ENCODE measurements at places on chromosomes 11 and 22.

GRCh38 chr22:40289991-40290459 lies 56.3 kb upstream of the ADSL start:
- DNase-seq, result peak; percentile 42

- DNase-seq, result peak; percentile 39
Measured at GRCh38 chr22:24503137-24503842, 8.2 kb downstream of the UPB1 start.

- DNase-seq, result no peak
Measured at GRCh38 chr11:63682066-63683021, 1.0 kb downstream of the RTN3 start.

DNA sequence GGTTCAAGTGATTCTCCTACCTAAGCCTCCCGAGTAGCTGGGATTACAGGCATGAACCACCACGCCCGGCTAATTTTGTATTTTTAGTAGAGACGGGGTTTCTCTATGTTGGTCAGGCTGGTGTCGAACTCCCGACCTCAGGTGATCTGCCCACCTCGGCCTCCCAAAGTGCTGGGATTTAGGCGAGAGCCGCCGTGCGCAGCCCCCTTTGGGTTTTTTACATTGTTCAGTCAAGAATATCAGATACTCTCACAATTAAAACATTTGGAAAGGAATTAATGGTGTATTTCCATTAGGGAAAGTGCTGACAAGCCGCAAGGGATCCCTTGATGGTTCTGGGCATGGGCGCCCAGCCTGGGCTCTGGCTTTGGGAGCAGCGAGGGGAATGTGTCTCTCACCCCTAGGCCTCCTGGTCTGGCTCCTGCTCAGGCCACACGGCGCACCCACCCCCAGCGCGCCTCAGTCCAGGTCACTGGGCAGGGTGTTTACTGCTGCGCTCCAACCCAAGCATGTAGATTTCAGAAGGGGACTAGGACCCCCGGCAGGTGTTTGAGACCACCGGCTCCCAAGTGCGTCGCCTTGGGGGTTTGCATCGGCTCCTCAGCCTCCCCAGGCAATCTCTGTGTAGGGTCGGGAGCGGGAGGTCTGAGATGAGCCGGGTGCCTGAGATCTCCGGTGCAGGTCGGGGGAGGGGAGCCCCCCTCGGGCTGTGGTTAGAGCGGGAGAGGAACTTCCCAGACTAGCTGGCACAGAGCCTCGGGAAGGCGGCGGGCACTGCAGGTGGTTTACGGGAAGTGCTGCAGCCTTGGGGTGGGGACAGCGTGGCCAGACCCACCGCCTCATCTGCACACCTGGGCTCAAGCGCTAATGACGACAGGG lies 809 bp upstream of the IRF7 start:
- no peak for DNase-seq

- no peak for DNase-seq
Measured at GRCh38 chr11:86678823-86679222, 6.4 kb upstream of the ME3 start.

GRCh38 chr11:77124041-77124440 lies 4.0 kb upstream of the MYO7A start:
- no peak for DNase-seq

- DNase-seq, result no peak
Measured at GRCh38 chr22:30573594-30574094, 821 bp downstream of the GAL3ST1 start.

GRCh38 chr11:72716290-72716689 lies 35.9 kb downstream of the ARAP1 start:
- no peak for DNase-seq

DNA sequence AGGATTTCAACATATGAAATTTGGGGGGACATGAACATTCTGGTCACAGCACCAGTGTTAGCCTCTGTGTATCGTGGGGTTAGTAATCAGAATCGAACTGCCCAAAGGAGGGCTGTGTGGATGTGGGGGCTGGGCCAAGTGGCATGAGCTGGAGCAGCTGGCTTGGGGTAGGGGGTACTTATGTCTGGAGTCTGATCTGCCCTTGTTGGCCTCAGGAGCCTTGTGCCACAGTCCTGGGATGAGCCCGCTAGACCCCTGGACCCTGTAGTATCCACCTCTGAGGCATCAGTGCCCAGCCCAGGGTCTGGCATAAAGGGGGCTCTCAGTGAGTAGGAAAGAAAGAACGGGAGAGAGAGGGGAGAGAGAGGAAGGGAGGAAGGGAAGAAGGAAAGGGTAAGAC lies 67.3 kb downstream of the LRRC32 start:
- DNase-seq, result no peak

DNA sequence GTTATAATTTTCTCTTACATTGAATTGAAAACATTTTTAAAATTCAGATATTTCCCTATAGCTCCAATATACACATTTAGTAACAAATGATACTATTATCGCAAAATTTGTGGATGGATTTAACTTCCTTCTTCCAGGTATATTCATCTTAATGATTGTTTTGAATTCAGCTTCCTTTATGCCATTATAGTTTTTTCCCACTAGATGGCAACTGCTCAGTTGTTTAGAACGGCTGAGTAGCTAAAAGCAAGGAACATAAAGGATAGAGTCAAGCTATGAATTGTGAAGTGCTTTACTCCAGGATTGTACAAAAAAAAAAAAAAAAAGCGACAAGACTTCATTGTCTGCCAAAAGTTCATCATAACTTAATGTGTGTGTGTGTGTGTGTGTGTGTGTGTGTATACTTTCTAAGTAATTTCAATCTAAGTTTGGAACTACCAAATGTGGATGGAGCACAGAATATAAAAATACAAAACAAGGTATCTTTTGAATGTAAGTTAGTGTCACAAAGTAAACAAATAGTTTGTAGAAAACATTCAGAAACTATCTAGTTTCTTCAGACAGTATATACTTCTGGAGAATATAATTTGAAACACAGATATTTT lies 846.4 kb downstream of the DLG2 start:
- no peak for DNase-seq

DNA sequence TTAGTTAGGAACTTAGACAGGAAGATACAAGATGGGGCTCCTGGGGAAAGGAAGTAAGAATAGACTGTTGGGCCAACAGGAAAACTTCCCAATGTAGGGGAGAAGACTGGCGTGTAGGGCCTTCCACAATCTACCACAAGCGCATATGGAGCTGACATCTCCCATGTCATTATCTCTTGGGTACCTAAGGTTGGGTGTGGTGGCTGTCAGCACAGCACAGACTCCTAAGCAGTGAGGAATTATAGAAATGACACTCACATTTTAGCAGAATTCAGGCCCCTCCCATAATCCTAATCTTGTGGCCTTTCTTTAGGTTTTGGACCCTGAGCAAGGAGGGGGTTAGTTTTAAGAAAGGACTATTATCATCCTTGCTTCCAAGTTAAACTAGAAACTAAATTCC lies 11.6 kb downstream of the TRIM21 start:
- no peak for DNase-seq

- no peak for DNase-seq
Measured at GRCh38 chr11:130725421-130726233, 190.7 kb downstream of the SNX19 start.

DNA sequence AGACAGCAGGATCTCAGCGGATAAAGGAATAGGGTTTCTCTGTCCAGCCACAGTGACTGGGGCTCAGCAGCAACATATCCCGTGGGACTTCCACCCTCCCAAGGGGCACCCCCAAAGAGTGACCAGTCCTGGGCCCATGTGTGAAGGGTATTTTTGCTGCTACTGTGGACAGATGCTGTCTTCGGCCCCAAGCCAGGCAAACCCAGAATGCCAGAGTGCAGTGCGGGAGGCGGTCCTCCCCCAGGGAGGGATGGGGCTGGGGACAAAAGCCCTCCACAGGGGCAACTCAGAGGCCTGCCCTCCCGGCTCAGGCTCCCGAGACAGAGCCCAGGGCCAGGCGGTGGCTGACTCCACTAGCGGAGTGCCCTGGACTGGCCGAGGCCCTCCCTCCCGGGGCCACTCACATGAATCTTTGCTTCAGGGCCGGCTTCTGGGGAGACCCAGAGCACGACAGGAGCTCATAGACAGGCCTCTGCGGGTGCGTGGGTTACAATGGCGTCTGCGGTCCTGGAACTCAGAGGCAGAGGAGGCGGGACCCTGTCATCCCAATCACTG lies 34.7 kb upstream of the WNT7B start:
- DNase-seq, result no peak

GRCh38 chr11:65879617-65880016 lies at the start of gene CTSW:
CTSW (plus strand) TSS chr11:65879837; CDS start chr11:65879855, 18 bp downstream.
- no peak for DNase-seq

- no peak for DNase-seq
Measured at GRCh38 chr11:69089258-69089657, 40.5 kb downstream of the TPCN2 start.

- DNase-seq, result no peak
Measured at GRCh38 chr22:24189249-24190158, 8.2 kb downstream of the SUSD2 start.

DNA sequence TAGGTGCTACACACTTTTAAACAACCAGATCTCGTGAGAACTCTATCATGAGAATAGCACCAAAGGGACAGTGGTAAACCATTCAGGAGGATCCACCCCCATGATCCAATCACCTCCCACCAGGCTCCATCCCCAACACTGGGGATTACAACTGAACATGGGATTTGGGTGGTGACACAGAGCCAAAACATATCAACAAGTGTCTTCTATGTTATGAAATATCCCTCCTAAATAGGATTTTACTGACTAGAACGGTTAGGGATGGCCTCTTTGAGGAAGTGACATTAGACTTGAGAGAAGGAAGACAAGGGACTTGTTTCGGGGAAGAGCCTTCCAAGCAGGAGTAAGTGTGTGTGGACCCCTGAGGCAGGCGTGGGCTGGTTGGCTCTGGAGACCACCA lies 11.9 kb upstream of the MRPL11 start:
- DNase-seq, result no peak

- no peak for DNase-seq
Measured at GRCh38 chr22:25120761-25121212, 78.9 kb upstream of the CRYBB3 start.

DNA sequence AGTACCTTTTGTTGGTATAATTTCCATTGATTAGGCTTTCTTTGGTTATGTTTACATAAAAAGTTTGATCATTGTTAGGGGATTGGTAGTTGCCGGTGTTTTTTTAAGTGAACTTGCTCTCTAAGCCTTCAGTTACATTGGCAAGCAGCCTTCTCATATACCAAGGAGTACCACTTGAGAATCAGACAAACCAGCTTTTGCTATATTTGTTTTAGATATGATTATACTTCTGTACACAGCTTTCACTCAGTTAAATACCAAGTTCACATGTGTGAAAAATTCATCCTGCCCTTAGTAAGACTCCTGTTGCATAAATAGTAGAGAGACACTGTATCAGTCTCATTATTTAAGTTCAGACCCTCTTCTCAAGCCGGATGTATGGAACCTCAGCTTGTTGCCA lies 22.4 kb downstream of the ALKBH3 start:
- no peak for DNase-seq

GRCh38 chr11:114377612-114378267 lies 22.6 kb downstream of the C11orf71 start:
- no peak for DNase-seq

DNA sequence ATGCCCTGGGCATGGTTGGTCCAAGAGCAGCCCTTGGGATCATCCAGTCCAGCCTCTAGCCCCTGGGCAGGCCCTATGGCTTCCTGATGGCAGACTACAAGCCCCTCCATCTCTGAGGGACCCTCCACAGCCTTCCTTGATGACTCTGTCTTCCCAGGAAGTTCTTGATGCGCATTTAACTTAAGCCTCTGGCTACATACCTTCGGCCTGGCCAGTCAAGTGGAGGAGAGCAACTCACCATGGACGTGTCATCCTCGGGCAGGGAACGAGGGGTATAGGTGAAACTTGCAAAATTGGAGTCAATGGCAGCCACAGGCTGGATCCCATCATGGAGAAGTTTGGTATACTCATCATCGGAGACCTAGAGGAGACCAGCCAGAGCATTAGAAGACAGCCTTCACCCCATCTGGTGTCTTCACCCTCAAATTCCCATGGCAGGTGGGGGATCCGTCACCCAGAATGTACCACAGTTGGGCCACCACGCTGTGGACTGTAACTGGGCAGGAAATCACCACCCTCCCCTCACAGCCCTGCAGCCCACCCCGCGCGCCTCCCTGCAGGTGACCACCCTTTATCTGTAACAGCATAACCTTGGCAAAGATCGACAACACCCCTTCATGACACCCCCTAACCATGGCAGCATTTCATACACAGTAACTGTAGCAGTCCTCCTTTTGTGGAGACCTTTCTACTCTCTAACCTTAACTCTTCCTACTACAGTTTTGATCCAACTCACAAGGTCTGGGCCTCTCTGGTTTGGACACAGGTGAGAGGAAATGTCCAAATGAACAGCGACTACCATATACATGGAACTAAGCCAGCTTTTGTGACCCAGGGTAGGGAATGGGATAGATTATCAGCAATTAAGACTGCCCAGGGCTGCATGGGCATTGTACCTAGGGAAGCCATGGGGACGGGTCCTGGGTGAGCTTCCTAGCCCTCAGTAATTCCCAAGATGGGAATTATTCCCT lies 91.7 kb downstream of the PDE2A start:
- no peak for DNase-seq

DNA sequence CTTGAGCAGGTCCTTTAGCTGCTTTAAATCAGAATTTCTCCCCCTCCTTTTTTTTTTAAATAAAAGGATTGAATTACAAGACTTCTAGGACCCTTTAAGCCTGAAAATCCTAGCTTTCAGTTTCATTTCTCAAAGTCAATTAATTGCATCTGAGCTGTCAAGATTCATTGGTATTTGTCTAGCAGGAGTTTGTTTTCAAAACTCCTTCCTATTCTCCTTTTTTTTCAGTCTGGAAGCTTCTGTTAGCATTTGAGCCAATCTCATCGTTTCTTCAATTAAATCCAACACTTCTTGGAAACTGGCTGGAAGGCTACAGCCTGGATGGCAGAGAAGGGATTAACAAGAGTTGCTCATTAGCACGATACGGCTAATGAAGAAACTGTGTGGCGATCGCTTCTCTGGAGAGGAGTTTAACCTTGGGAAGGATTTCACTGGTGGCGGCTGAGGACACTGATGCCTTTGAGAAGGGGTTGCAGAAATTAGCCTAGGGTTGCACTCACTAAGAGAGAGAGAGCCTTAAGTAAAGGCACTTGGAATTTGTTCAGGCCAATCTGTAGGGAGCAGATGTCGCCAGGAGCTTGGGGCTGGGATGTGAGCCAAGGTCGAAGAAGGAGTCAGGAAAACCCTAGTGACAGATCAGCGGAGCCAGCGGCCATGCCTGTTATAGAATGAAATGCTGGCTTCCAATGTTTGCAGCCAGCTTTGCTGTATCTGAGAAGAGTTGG lies 43.8 kb upstream of the API5 start:
- no peak for DNase-seq

- no peak for DNase-seq
Measured at GRCh38 chr22:24822471-24822870, 16.5 kb downstream of the SGSM1 start.

DNA sequence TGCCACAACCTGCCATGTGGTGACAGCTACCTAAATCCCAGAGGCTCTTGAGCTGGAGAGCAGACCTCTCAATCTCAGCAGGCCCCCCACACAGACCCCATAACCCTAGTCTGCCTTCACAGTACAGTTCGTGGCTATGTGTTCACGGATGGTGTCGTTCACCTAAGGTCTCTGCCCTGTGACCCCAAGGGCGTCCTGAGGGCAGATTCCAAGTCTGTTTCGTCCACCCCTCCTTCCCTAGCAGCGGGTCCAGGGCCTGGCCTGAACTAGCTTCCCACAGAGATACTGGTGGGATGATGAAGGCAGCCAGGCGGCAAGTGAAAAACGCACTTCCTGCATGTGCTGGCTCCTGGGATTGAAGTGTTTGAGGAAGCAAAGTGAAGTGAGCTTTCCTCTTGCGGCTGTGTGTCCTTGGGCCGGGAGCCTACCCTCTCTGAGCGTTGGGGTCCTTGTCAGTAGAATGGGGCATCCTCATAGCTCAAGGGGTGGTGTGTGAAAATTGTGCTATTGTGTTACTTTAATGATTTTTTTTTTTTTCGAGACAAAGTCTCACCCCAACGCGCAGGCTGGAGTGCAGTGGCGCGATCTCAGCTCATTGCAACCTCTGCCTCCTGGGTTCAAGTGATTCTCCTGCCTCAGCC lies 70.1 kb downstream of the LRP5 start:
- DNase-seq, result no peak
